Stimulated activated CD4-positive, alpha-beta T cell treated with anti-CD3 and anti-CD28 coated beads, TNF-alpha, amount 100 ng/mL, for 24 hours (primary cell): ENCODE measurements at places on chromosomes 1 and 21.

DNA sequence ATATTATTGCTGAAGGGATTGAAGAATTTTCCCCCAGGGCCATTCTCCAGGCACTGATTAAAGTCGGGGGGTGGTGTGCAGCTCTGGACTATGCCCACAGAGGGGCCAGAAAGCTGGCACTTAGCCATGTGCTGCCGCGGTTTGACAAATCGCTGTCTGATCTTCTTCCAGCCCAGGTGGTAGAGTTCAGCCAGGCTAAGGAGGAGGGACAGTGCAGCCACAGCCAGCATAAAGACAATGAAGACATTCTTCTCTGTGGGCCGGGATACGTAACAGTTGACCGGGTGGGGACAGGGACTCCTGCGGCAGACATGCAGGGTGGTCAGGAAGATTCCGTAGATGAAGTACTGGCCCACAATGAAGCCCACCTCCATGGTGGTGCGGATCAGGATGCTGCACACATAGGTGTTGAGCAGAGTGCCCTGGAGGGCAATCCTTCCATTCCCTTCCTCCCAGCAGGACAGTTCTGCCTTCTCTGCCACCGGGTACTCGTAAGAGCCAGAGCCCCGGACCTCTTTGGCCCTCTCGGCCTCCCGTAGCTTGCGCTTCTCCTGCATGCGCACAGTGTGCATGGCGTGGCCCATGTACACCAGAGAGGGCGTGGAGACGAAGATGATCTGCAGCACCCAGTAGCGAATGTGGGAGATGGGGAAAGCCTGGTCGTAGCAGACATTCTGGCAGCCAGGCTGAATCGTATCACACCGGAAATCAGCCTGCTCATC, 1.9 kb downstream of the GJA5 start:
- no peak for DNase-seq

- DNase-seq = no peak
Measured at GRCh38 chr1:204001166-204001901, 71.6 kb upstream of the SOX13 start.

- no peak for DNase-seq
Measured at GRCh38 chr1:1432951-1433803, 2.3 kb upstream of the VWA1 start.

- DNase-seq = no peak
Measured at GRCh38 chr1:78620666-78621065, 418 bp downstream of the IFI44L start.

GRCh38 chr1:209611771-209612570, 28.5 kb downstream of the CAMK1G start:
- DNase-seq = no peak

GRCh38 chr1:15676688-15677661, 7.1 kb upstream of the PLEKHM2 start:
- DNase-seq = no peak

DNA sequence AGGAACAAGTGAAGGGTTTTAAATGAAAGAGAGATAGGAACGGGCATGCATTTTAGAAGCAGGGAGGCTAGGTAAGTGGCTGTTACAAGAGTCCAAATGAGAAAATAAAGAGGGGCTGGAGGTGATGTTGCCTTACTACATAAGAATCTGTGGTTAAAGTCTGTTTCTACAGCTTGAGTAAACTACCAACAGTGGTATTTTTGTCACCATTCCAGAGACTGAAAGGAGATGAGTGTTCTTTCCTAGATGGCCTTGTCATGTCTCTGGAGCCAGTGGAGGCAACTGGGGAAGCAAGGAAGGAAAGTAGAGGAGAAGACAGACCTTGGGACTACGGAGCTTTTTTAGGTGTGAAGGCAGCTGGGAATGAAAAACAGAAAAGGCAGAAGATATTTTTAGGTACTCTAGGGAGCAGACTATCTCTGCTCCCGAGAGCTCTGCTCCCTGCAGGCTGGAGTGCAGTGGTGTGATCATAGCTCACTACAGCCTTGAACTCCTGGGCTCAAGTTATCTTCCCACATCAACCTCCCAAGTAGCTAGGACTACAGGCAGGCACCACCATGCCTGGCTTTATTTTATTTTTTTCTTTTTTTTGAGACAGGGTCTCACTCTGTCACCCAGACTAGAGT, 12.2 kb downstream of the HDAC1 start:
- DNase-seq = no peak

- no peak for DNase-seq
Measured at GRCh38 chr1:69787151-69787550, 219.4 kb downstream of the LRRC7 start.

DNA sequence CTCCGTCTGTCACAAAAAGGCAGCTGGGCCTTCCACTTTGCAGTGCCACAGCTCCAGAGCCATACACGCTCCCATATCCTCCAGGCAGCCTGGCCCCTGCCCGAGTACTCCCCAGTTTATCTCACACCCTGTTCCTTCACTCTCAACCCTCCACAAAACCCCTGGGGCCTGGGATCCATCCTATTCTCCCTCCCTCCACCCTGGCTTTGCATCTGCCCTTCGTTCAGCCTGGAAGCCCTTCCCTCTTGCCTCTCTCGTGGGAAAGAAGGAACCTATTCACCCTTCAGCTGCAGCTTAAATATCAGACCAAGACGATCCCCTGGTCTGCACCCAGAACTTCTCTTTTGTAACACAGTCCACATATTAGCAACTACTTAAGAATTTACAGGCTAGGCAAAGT, 56.7 kb downstream of the CAMK2N1 start:
- DNase-seq = no peak

DNA sequence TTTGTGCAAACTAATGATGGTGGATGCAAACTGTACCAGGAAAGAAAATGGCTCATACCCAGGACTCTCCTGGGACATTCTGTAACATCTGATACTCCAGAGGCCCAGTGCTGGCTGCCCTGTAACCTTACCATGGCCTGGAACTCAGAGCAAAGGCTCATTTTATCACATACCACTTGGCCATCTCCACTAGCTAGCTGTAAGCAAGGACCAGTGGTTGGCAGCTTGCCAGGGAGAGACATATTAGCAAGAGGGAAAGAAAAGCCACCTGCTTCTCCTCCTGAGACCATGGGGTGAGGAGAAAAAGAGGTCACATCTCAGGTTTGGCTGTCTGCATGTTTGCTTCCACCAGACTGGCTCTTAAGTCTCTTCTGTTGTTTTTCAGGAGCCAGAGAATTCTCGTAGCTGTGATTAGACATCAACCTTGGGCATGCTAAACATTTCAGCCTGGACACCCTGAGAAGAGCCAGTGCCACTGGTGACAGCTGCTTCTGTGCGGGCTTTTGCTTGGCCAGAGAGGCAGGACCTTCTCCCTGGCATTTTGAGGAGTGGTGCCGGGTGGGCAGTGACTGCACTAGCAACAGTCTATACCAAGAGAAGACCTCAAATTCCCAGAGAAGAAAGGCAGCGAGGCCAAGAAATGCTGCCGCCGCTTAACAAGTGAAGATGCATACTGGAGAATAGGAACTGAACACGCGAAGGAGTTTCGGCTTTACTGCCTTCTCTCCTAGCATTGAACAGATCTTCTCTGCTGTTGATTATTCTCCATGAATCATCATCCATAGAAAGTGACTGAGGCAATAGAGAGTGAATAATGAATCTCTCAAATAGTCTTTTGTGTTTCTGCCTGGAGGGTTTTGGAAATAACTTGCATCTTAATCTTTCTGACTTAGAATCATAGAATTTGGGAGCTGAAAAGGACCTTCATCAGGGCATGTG, 6.7 kb upstream of the INKA2 start:
- no peak for DNase-seq

GRCh38 chr1:206506405-206507283, 687 bp upstream of the RASSF5 start:
- no peak for DNase-seq

DNA sequence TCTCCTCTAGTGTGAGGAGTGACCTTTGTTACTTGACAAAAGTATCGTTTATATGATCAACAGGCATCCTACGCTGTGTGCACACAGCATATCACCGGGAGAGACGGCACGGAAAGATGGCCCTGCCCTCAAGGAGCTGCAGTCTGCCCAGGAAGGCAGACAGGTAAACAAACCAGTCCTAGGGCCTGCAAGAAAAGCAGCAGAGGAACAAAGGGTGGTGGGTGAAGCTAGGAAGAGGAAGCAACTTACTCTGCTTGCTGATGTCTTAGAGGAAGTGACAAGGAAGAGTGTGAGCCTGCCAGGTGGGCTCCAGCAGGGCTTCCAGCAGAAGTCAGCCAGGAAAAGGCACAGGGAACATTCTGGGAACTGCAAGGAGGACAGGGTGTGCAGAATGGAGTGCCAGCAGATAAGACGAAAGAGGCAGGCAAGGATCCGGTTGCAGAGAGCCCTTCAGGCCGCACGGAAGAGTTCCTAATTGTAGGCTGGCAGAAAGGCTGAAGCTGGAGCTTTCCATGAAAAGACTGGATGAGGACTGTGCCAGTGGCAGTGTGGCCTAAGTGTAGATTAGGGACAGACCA, 106.7 kb downstream of the SLC45A1 start:
- peak; percentile 35 for DNase-seq

- no peak for DNase-seq
Measured at GRCh38 chr1:200369131-200369530, 40.7 kb downstream of the ZNF281 start.

- no peak for DNase-seq
Measured at GRCh38 chr1:83917959-83918358, 81.0 kb downstream of the TTLL7 start.

DNA sequence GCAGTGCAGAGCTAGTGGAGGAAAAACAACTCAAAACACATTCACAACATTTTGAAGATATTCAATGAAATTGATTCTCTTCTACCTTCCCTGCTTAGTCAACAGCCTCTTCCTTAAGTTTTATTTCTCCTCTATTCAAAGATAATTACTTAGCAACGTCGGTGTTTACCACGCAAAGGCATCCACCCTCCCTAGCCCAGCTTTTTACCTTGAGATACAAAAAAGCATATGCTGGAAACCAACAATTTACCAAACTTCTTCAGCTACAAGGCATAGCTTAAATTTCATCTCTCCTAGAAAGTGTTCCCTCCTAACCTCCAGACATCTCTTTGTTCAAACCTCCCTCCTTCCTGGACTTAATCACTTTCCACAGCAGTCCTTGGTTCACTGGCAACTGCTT, 102.8 kb upstream of the SOD1 start:
- DNase-seq = no peak

DNA sequence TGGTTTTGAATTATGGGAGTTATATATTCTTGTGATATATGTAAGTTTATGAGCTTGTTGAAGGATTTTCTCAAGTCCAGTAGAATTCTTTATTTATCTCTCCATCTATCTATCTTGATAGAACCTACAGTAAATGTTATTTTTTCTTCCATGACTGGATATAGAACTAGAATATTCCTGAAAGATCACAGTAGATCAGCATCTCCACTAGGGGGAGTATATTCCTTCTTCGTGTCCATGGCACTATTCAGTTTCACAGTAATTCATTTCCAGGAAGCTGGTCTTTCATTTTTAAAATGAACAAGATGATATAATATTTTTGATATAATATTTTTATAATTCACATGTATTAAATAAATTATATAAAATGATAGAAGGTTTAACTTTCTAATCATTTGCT, 18.8 kb downstream of the TMPRSS15 start:
- no peak for DNase-seq

DNA sequence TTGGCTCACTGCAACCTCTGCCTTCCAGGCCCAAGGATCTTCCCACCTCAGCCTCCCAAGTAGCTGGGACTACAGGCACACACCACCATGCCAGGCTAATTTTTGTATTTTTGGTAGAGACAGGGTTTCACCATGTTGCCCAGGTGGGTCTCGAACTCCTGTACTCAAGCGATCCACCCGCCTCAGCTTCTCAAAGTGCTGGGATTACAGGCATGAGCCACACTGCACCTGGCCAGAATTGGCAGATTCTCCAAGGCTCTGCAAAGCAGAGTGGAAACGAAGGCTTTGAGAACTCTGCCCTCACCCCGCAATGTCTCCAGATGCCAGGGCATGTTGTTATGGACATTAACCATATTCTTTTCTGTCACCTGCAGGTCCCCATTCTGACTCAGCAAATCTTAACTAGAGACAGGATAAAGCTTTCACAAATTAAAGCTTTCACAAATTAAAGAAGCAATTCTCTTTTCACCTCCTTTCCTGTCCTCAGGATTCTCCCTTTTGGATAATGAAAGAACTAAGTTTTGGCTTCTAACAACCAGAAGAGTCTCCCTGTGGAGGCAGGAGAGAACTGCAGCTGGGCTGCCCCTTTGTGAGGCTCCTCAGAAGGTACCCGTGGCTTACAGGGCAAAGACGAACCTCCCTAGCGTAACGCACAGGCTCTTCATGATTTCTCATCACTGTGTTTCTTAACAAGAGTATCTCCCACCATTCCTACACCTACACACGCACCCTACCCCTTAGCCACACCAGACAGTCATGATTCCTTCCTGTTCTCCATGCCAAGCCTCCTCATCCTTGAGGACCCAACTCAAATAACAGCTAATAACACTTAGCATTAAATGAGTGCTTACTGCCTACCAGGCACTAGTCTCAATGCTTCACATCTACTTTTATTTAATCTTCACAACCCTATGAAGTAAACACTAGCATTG, 29.8 kb downstream of the GPA33 start:
- no peak for DNase-seq

DNA sequence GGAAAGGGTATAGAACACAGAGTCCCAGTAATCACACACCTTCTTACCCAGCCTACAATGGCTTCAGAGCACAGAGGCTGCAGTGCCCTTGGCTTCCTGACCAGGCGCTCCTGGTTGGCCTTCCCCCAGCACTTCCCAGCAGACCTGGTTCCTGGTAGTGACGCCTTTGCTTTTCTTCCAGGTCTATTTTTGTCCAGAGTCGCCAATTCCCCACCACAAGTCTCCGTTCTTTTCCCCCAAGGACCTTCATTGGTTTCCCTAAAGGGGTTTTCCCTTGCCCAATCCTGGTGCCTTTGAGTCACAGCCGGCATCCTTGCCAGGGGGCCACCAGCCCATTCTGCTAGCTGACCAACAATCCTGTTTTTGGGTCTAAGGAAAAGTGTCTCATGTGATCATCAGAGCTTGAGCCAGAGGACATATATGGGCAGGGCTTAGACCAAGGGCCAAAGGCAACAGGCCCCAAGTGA, 84.8 kb downstream of the KCNJ15 start:
- no peak for DNase-seq

- no peak for DNase-seq
Measured at GRCh38 chr21:31629972-31630711, 29.4 kb upstream of the SOD1 start.

GRCh38 chr1:12032161-12032621, 12.9 kb downstream of the MIIP start:
- no peak for DNase-seq

DNA sequence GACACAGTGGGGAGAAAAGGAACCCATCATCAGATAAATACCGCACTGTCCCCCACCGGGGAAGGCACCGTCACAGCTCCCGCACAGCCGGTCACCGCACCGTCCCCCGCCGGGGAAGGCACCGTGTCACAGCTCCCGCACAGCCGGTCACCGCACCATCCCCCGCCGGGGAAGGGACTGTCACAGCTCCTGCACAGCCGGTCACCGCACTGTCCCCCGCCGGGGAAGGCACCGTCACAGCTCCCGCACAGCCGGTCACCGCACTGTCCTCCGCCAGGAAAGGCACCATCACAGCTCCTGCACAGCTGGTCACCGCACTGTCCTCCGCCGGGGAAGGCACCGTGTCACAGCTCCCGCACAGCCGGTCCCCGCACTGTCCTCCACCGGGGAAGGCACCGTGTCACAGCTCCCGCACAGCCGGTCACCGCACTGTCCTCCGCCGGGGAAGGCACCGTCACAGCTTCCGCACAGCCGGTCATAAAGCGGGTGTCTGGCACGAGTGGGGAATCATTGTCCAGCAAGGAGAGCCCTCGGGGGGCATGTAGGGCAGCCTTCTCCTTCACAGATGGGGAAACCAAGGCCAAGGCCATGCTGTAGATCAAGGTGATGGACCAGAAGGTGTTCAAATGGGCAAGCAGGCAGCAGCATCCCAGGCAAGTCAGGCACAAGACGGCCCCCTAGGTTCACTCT, 280.1 kb downstream of the NPHP4 start:
- DNase-seq = no peak
